ENCODE measurements at places on chromosomes 2 and 18.

DNA sequence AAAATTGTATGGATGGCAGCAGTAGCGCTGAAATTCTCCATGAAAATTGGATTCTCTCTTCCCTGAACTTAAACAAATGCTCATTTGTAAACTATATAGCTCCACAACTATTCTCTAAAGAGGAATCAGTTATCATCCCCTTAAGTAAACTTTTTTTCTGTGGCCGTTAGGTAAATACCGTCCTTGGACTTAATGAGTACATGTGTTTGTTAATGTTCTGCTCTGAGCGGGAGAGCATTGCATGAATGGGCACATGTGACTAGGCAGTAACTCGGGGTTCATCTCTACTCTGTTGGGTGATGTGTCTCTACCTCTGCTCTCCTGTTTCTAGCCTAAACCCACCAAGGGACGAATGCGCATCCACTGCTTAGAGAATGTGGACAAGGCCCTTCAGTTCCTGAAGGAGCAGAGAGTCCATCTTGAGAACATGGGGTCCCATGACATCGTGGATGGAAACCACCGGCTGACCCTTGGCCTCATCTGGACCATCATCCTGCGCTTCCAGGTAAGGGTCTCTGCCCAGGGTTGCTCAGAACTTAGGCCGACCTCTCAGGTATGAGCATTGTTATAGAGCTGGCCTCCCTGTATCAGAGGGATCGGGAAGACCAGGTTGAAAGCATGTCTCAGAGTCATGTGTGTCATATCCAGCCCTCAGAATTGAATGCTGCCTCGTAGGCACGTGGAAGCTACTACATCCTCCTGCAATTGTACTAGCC lies 111.5 kb upstream of the EML6 start:
- H3K27me3 ChIP-seq, result no peaks in the 10 kb centered on the region
- H3K4me1 ChIP-seq, result peaks cover 44% of the 10 kb centered on the region
- H3K36me3 ChIP-seq, result peaks cover 21% of the 10 kb centered on the region
- H3K27ac ChIP-seq, result no peak overlapping the region
- DNase-seq, result no peak

DNA sequence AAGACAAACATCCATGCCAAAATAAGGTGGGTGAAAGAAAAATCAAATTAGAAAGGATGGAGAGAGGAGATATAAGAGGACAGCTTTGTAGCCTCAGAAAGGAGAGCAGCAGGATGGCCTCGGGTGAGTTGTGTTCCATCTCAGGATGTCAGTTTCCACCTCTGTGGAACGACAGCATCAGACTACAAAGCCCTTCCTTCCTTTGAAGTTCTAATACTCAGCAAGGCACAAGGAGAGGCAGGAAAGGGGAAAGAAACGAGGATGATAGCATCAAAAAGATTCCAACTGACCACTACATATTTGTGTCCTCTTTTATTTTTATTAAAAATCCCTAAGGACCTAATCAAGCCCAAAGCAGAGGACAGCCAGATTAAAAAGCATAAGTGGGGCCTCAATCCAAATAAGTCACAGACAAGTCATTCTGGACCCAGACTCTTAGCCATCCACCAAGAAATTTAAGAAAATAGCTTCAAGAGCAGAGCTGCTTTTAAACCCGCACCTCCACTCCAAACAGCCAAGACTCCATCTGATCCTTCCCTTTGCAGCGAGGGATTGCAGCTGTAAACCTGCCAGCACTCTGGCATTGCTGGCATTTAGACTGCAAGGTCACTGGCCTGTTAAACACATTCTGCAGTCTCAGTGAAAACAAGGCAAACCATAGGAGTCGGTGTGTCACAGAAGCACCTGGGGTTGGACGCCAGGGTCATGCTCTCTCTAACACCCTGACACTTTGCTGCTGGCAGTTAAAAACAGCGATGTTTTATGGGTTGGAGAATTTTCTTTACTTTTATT lies 314.5 kb upstream of the CHAC2 start:
- no peak for DNase-seq
- no peak overlapping the region for H3K27ac ChIP-seq
- H3K27me3 ChIP-seq, result peaks cover 5% of the 10 kb centered on the region
- 0 out of 2 replicates have a peak, but pooled peaks cover 13% of the 10 kb centered on the region for H3K36me3 ChIP-seq
- peaks cover 39% of the 10 kb centered on the region for H3K4me1 ChIP-seq
- H3K4me3 ChIP-seq, result no peak overlapping the region

- H3K4me3 ChIP-seq, result no peak overlapping the region
- no peak for DNase-seq
- H3K36me3 ChIP-seq, result no peaks in the 10 kb centered on the region
- peak overlapping the region; percentile 16 for H3K27ac ChIP-seq
- peaks cover 28% of the 10 kb centered on the region for H3K4me1 ChIP-seq
These were observed 148.7 kb upstream of the DOCK10 start for GRCh38 chr2:225190987-225191386.

- H3K27ac ChIP-seq, result no peak overlapping the region
- no peak for DNase-seq
- peaks cover 6% of the 10 kb centered on the region for H3K36me3 ChIP-seq
- H3K27me3 ChIP-seq, result peaks cover 3% of the 10 kb centered on the region
These were observed 43.2 kb downstream of the IL1R2 start for GRCh38 chr2:102034683-102035548.

GRCh38 chr2:145090841-145091761 lies 571.2 kb upstream of the ZEB2 start:
- peak overlapping the region; percentile 29 for H3K4me3 ChIP-seq
- H3K4me1 ChIP-seq, result peaks cover 81% of the 10 kb centered on the region
- no peak overlapping the region for H3K27ac ChIP-seq
- peak; percentile 51 for DNase-seq

GRCh38 chr2:11697103-11697871 lies 27.3 kb upstream of the NTSR2 start:
- DNase-seq, result peak; percentile 90
- H3K27ac ChIP-seq, result peak overlapping the region; percentile 97
- H3K27me3 ChIP-seq, result no peaks in the 10 kb centered on the region
- peaks cover 44% of the 10 kb centered on the region for H3K4me1 ChIP-seq

DNA sequence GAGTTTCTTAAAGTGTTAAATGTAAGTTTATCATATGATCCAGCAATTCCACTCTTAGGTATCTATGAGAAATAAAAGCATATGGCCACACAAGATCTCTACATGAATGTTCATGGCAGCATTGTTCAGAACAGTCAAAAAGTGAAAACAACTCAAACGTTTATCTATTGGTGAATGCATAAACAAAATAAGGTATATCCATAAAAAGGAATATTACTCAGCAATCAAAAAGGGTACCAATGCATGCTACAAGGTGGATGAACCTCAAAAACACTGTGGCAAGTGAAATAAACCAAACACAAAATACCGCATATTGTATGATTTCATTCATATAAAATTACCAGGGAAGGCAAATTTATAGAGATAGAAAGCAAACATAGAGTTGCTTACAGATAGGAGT lies 337.6 kb downstream of the PIK3C3 start:
- H3K27me3 ChIP-seq, result peaks cover 4% of the 10 kb centered on the region
- H3K4me1 ChIP-seq, result no peaks in the 10 kb centered on the region
- no peaks in the 10 kb centered on the region for H3K36me3 ChIP-seq
- no peak for DNase-seq
- no peak overlapping the region for H3K27ac ChIP-seq
- no peak overlapping the region for H3K4me3 ChIP-seq

GRCh38 chr2:166677996-166678395 lies 183.9 kb upstream of the SCN7A start:
- no peaks in the 10 kb centered on the region for H3K4me1 ChIP-seq
- H3K27ac ChIP-seq, result no peak overlapping the region
- DNase-seq, result no peak
- no peaks in the 10 kb centered on the region for H3K36me3 ChIP-seq
- no peak overlapping the region for H3K4me3 ChIP-seq

- no peaks in the 10 kb centered on the region for H3K36me3 ChIP-seq
- H3K4me3 ChIP-seq, result peak overlapping the region; percentile 46
- peak; percentile 96 for DNase-seq
- H3K27me3 ChIP-seq, result no peaks in the 10 kb centered on the region
These were observed 419.7 kb upstream of the TNP1 start for GRCh38 chr2:217279556-217279955.

DNA sequence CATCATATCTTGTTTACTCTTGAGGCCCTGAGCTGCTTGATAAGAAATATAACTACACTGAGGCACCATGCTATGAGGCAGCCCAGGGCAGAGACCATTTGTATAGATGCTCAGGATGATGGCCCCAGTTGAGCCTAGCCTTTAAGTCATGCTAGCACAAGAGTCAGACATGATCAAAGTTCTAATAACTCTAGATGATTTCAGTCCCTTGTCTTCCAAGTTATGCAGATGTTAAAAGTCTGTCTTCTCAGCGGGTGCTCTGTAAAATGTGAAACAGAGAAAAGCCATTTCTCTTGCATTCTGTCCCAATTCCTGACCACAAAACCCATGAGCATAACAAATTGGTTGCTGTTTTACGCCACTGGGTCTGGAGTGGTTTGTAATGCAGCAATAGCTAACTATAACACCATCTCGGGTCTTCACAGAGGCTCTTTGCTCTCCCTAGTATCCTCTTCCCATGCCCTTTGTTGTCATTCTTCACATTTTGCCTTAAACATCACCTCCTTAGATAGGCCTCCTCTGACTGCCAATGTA lies 49.6 kb downstream of the NXPH2 start:
- H3K27ac ChIP-seq, result no peak overlapping the region
- H3K4me1 ChIP-seq, result no peaks in the 10 kb centered on the region
- no peak overlapping the region for H3K4me3 ChIP-seq

- H3K27me3 ChIP-seq, result peaks cover 14% of the 10 kb centered on the region
- no peaks in the 10 kb centered on the region for H3K4me1 ChIP-seq
- H3K36me3 ChIP-seq, result no peaks in the 10 kb centered on the region
- no peak overlapping the region for H3K27ac ChIP-seq
- no peak for DNase-seq
These were observed 55.6 kb downstream of the ACAA2 start for GRCh38 chr18:49757513-49758262.

DNA sequence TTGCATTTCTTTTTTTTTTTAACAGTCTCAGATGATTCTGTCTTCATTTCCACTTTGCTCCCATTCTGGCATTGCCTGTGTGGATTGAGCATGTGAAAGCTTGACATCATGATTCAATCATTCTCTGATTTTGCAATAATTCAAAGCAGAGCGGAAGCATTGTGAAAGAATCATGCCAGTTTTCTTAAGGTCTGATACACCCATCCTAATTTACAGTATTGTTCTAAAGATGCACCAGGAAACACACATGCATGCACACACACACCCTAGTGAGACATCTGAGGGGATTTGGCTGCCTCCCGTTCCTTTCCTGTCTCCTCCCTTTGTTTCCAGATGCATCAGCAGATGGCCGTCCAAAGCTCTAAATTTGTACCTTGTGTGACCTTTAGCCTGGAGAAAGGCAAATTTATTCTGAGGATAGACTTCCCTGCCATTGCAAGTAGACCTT lies 97.3 kb downstream of the FMNL2 start:
- no peaks in the 10 kb centered on the region for H3K36me3 ChIP-seq
- H3K4me3 ChIP-seq, result peak overlapping the region; percentile 82
- peaks cover 6% of the 10 kb centered on the region for H3K27me3 ChIP-seq
- peaks cover 53% of the 10 kb centered on the region for H3K4me1 ChIP-seq
- DNase-seq, result peak; percentile 67
- peak overlapping the region; percentile 94 for H3K27ac ChIP-seq

- no peak overlapping the region for H3K4me3 ChIP-seq
- H3K27ac ChIP-seq, result no peak overlapping the region
- no peaks in the 10 kb centered on the region for H3K36me3 ChIP-seq
- H3K27me3 ChIP-seq, result peaks cover 6% of the 10 kb centered on the region
These were observed 82.9 kb downstream of the DYNAP start for GRCh38 chr18:54673936-54674335.

DNA sequence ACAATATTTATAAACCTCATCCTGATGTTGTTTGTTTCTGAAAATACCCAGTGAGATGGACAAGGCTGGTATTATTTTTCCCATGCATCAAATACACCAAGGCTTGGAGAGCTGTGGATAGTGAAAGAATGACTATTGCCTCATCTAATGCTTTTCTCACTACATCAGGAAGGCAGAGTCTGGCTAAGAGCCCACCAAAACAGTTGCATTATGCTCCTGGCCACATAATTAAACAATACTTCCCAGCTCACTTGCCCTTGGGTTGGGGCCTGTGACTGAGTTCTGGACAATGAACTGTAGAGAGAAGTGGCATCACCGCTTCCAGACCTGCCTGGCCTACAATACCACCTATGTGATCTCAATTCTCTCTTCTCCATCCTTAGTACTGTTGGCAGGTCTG lies 46.4 kb upstream of the REEP1 start:
- no peak overlapping the region for H3K4me3 ChIP-seq
- peak; percentile 47 for DNase-seq
- H3K27ac ChIP-seq, result no peak overlapping the region
- H3K27me3 ChIP-seq, result peaks cover 14% of the 10 kb centered on the region

DNA sequence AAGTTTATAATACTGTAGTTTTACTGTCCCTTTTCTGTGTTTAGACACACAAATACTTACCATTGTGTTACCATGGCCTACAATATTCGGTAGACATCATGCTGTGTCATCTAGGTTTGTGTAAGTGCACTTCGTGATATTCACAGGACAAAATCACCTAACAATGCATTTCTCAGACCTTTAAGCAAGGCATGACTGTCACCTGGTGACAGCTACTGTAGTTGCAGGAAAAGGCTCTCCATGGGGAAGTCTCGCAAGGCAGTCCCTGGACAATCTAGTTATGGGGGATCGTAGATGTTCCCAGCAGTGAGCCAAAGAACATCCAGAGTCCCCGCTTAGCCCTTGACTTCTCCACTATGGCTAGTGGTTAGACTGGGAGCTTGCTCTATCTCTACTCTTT lies 73.1 kb downstream of the EIF2AK3 start:
- peaks cover 11% of the 10 kb centered on the region for H3K4me1 ChIP-seq
- no peak overlapping the region for H3K27ac ChIP-seq
- H3K27me3 ChIP-seq, result peaks cover 8% of the 10 kb centered on the region
- no peak overlapping the region for H3K4me3 ChIP-seq
- H3K36me3 ChIP-seq, result no peaks in the 10 kb centered on the region
- no peak for DNase-seq

DNA sequence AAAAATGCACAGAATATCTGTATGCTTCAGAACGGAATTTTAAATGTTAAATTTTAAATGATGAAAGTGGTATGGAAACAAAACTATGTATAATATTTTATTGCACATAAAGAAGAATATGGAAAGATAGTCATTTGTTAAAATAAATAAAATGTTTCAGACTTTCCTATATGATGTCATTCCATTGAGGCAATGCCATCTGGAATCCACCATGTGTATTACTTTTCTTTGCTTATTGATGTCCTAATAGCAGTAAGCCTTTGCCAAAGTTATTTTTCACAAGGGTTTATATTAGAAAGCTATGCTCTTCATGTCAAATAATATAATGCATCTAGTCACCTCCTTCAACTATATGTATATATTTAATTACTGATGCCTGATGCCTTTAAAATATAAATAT lies 601.6 kb upstream of the PKDCC start:
- no peaks in the 10 kb centered on the region for H3K4me1 ChIP-seq
- no peaks in the 10 kb centered on the region for H3K27me3 ChIP-seq
- no peaks in the 10 kb centered on the region for H3K36me3 ChIP-seq
- no peak overlapping the region for H3K4me3 ChIP-seq
- no peak overlapping the region for H3K27ac ChIP-seq

- DNase-seq, result no peak
- no peak overlapping the region for H3K27ac ChIP-seq
- peaks cover 12% of the 10 kb centered on the region for H3K27me3 ChIP-seq
- peaks cover 7% of the 10 kb centered on the region for H3K36me3 ChIP-seq
- no peaks in the 10 kb centered on the region for H3K4me1 ChIP-seq
These were observed 52.7 kb upstream of the CYP1B1 start for GRCh38 chr2:38128653-38129052.

GRCh38 chr2:45212953-45213635 lies 203.8 kb upstream of the SIX2 start:
- H3K4me3 ChIP-seq, result no peak overlapping the region
- no peak overlapping the region for H3K27ac ChIP-seq
- DNase-seq, result no peak
- H3K27me3 ChIP-seq, result peaks cover 18% of the 10 kb centered on the region

- H3K27me3 ChIP-seq, result peaks cover 8% of the 10 kb centered on the region
- H3K4me3 ChIP-seq, result no peak overlapping the region
- no peaks in the 10 kb centered on the region for H3K36me3 ChIP-seq
- no peak overlapping the region for H3K27ac ChIP-seq
These were observed 21.0 kb upstream of the TGFA start for GRCh38 chr2:70574618-70575017.

Measured in HFFc6 (cell line).